ENCODE measurements at places on chromosomes 16 and 17.
A peak's percentile ranks its signal among the peaks of the same experiment; 100 is the strongest.

- no peak for DNase-seq
Measured at GRCh38 chr17:17831208-17832031, 5.4 kb downstream of the SREBF1 start.

GRCh38 chr16:86708431-86708830, 130.1 kb downstream of the FOXL1 start:
- no peak for DNase-seq

- no peak for DNase-seq
Measured at GRCh38 chr17:11948789-11949188, 48.5 kb downstream of the ZNF18 start.

DNA sequence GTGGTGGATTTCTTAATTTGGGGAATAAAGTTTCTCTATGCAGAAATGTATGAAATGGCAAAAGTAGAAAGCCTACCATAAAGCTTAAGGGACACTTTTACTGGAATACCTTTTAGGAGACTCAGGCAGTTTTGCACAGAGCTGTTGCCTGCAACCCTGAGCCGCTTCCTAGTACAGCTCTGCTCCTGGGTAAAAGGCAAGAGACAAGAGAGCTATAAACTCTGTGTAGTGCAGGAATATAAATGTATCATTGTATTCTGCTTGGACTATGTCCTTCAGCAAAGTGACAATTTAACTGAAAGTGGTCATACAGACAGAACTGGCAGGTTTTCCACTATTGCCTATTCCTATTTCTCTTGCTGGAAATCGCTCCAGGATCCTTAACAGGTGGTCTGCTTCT, 65.3 kb upstream of the MYOCD start:
- DNase-seq: no peak

DNA sequence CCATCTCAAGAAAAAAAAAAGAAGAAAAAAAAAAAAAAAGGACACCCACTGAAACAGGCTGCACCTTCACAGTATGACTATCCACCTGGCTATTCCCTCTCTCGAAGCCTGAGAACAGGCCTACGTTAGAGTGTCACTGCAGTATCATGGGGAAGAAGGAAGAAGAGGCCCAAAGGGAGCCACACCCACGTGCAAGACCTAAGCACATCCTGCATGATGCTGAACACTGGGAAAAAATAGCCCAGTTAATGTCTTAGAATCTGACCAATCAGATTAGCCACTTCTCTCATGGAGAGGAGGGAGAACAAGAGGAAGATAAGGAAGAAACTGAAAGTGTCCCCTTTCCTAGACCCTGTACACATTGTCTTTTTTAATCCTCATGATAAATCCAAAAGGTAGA, 19.5 kb upstream of the MED13 start:
- DNase-seq: no peak

DNA sequence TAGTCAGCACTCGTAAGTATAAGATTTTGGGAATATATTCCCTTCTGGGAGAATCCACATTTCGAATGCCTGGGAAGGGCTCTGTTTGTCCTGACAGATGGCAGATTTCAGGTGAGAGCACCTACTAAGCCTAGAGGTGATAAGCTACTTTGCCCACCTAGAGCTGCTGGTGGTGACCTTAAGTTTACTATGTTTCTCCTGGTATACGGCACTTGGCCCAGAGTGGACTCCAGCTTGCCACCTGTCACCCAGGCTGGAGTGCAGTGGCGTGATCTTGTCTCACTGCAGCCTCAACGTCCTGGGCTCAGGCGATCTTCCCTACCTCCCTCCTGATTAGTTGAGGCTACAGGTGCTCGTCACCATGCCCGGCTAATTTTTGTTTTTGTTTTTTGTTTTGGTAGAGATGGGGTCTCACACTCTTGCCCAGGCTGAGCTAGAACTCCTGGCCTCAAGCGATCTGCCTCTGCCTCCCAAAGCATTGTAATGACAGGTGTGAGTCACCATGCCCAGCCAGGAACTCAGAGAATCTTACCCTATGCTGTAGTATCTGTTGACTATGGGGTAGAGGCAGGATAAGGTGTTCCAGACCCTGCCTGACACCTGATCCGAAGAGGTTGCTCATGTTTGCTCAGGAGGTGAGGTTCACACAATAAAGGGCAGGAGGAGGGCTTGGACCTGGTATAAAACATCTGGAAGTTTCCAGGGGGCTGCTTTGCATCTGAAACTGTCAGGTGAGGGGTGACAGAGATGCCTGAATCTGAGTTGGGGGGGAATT, at the start of gene ZG16:
ZG16 (plus strand) TSS at position 681 of the 775 bp plus-strand sequence. CDS start 1,011 bp downstream, outside the sequence.
- DNase-seq: no peak

GRCh38 chr17:11296994-11297393, 56.0 kb downstream of the SHISA6 start:
- DNase-seq: no peak

DNA sequence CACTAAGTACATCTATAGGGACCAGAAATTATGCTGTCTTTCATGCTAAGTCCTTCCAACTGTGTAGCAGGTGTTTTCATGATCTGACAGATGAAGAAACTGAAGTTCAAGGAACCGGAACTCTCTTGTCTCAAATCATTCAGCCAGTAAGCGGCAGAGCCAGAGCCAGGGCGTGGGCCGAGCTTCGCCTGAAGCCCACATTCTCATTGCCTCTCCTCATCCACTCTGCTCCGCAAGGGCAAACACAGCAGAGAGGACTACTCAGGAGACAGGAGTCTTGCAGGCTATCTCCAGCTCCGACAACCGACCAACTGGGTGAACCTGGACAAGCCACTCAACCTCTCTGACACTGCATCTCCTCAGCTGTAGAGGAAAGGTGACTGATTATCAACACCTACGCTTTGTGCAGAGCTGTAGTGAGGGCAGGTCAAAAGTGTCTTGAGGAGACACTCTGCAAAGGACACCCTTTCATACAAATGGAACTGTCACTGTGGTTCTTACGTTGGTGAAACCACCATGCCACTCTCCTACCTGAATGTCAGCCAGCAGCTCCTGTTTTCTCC, 72.9 kb downstream of the CYTH1 start:
- no peak for DNase-seq

DNA sequence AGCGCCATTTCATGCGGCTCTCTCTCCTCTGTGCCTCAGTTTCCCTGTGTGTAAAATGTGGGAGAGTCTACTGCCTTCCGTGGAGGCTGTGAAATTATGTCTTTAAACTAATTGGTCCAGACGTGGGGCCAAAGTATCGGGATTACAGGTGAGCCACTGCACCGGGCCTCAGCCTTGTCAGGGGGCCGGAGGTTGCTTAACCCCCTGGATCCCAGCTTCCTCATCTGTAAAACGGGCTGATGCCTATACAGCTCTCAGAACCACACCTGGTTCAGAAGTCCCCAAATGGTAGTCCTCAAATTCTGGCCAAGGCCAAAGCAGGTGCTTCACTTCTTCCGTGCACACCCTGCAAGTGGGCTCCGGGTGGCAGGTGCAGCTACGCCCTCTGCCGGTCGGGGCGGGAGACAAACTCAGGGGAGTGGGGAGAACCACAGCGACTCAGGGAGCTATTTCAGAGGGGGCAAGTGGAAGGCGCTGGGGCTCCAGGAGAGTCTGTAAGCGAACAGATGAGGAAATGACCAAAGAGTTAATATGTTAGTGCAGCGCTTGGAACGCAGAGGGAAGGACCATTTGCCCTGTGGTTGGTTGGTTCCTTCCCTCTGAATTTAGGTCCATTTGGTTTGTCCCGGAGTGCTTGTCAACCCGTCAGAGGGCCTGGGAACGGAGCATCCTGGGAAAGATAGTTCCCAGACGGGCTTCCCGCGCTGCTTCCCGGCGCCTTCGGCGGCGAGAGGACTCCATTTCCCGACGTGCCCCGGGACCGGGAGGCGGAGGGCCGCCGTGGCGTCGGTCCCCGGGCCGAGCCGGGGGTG, at the start of gene MGRN1:
MGRN1 (plus strand) TSS at position 812 of the 812 bp plus-strand sequence. CDS start 135 bp downstream, outside the sequence.
- peak; percentile 99 for DNase-seq

DNA sequence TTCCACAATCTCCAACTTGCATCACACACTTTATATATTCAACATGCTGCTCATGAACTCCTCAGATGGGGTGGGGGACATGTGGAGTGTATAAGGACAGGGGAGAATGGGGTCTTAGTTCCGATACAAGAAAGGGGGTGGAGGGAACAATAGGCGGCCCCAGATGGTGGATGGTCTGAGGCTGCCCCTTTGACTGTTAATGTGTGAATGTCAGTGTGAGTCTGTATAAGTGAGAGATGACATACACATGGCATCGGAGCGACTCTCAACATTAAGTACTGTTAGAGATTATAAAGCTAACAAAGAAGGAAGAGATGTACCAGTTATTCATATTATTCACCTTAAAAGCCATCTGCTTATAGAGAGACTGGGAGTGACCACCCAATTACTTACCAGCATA, 193.1 kb downstream of the AXIN2 start:
- DNase-seq: no peak

DNA sequence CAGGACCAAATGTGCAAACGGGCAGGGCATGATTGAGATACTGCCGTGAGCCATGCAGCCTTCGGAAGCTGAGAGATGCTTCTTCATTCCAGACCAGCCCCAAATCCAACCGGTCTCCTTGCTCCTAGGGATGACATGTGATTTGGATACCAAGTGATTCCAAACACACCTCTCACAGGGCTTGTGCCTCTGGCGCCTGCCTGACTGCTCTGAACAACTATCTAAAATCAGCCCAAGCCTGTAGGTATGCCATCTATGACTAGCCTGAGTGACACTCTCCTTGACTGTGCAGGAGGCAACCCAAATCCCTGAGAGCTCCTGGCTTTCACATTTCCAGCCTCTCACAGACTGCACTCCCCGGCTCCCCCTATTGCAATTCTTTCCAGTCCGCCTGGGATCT, 20.3 kb downstream of the DYNC1LI2 start:
- DNase-seq: peak; percentile 83

DNA sequence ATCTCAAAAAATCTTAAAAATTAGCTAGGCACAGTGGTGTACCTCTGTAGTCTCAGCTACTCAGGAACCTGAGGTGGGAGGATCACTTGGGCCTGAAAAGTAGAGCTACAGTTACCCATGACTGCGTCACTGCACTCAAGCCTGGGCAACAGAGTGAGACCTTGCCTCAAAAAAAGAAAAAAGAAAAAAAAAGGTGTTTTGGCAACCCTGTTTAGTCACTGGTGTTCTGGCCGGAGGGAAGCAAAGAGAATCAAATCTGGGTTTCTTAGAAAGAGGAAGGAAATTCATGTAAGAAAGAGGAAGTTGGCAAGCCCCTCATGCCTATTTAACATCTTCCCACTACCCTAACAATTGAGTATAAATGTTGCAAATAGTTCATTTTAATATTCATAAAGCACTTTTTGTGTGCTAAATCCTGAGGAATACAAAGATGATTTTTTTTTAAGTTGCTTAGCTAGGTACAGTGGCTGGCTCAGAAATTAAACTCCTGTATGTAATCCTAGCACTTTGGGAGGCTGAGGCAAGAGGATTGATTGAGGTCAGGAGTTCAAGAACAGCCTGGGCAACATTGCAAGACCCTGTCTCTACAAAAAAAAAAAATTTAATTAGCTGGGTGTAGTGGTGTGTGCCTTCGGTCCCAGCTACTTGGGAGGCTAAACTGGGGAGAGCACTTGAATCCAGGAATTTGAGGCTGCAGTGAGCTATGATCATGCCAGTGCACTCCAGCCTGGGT, 6.5 kb upstream of the USP32 start:
- DNase-seq: no peak

DNA sequence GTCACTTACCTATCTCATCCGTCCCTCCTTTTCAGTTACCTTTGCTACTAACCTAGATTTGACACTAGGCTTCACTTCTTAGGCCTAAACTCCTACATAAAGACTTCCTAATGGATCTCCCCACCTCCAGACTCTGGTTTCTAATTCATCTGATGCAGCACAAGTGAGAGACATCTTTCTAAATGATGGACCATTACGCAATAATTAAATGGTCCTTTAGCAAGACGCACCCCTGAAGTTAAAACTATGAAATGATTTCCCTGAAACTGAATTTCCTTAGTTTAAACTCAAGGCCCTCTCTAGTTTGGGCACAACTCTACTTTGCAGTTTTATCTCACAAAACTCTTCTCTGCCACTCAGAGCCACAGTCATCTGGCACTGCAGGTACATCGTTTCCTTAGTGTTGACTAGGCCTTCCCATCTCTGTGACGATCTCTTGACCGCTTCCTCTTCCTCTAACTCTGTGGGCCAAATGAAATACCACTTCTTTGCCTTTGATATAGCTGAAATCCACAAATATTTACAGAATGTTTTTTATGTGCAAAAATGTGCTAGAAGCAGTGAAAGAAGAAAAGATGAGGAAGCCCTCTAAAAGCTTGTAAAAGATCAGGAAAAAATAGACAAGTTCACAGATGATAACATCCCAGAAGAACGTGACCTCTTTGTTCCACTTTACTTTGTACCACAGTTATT, 3.3 kb downstream of the SYNRG start:
- no peak for DNase-seq

- no peak for DNase-seq
Measured at GRCh38 chr17:40541873-40542557, 23.3 kb downstream of the CCR7 start.

GRCh38 chr16:14300705-14301168, 229.6 kb downstream of the MRTFB start:
- DNase-seq: peak; percentile 68

DNA sequence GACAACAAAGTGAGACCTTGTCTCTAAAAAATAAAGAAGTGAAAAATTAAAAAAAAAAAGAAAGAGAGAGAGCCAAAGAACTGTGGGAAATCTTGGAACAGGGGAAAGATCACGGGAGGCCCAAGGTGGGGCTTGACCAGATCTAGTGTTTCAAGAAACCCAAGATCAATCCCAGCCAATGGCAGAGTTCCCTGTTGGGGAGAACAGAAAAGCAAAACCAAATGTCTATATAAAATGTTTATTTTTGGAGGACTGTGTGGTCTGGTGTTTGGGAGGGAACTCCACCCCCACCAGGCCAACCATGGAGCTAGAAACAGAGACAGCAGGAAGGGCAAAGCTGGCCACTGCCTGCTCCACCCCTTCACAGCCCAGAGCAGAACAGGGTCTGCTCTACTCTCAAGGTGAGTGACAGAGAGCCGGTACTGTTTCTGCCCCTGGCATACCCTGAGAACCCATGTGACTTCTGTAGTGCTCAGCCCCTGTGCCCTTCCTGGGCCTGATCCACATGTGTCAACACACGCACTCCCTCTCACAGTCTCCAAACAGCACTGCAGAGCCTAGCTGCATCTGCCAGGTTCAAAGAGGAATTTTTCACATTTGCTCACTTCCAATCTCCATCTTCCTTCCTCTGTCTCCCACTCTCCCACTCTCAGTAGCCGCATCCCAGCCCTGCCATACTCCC, 3.7 kb downstream of the TMEM101 start:
- DNase-seq: no peak

DNA sequence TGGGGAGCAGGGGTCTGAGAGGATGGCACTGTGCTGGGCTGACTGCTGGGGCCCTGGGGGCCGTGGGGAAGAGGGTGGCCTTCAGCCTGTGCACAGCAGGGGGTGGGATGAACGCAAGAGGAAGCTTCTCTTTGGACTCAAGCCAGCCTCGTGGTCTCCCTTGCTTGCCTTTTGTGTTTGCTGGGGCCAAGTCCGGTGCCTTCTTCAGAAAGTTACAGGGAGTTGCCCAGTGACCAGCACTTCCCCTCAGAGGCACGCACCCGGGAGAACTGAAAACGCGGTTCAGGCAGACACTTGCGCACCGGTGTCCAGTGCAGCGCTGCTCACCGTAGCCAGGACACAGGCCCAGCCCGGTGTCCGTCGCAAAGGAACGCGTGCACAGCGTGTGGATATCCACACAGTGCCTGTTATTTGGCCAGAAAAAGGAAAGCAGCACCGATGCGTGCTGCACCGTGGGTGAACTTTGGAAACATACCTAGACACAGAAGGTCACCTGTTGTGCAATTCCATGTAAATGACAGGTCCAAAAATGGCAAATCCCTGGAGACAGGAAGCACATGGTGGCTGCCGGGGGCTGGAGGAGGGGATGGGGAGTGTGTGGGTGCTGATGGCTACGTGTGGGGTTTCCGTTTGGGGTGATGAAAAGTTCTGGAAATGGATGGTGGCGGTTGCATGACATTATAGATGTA, 29.4 kb upstream of the NUDT16L1 start:
- DNase-seq: peak; percentile 35

Measured in trophoblast cell (in vitro differentiated cells and primary cell).